Stimulated activated CD8-positive, alpha-beta memory T cell treated with anti-CD3 and anti-CD28 coated beads, Interleukin-2, amount 100 ng/mL, for 1 hour (primary cell): ENCODE measurements at places on chromosomes 1 and 21.

GRCh38 chr1:219417610-219418009 is 195.3 kb downstream of the ZC3H11B start:
- no peak for DNase-seq

DNA sequence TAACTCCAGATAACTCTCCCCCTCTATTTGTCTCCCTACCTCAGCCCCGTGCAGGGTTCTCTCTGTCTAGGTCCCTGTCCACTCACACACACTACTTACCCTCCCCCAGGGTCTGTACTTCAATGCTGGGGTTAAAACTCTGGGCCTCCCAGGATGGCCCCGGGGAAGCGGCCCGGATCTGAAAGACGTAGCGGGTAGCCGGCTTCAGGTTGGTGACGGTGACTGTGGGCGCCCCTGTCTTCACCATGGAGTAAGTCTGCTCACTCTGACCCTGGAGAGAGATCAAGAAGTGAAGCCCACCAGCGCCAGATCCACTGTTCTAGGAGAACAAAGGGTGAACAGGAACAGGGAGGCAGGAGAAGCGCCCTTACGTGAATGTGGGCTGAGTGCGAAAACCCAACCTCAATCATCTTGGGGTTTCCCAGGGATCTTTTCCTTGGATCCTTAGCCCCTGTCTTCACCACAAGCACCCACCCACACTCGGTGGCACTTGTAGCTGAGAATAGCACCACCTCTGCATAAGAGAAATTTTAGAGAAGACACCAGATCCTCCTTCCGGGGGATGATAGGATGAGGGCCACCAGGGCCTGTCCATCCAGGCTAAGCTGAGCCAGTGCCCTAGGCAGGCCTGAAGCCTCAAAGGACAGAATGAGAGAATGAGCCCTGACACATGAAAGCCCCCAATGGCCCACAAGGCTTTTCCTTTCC is 33.5 kb downstream of the EPHA10 start:
- DNase-seq = no peak

GRCh38 chr1:15469361-15469760 is 6.5 kb upstream of the CELA2B start:
- DNase-seq = no peak

DNA sequence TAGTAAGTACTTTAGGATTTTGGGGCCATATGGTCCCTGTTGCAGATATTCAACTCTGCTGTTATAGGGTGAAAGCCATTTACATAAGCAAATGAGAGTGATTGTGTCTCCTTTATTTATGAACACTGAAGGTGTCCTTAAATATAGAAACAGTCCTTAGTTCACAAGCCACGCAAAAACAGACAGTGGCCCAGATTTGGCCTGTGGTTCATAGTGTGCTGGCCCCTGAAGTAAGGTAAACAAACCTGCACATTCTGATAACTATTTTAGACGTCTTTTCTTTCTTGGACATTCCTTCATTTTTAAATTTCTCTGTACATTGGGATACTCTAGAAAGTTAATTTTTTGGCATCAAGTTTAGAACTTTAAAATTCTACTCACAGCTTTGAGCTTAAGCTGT is 23.5 kb downstream of the RAP1A start:
- DNase-seq = no peak

DNA sequence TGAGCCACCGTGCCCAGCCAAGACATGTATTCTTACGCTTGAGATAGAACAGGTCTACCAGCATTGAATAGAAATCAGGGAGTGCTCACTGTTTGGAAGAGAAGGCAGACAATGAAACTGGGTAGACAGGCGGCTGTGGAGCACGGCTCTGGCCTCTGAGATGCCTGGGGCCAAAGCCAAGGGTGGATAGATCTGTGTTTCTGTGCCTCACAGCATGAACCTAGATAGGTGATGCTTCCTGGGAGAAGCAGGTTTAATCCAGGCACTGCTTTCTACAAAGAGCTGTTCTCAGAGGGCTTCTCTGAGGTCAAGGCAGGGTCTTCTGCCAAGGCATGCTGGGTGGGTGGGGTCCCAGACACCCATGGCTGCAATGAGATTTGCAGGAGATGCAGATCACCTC is 24.6 kb upstream of the PRSS38 start:
- DNase-seq = no peak
